MG63 (cell line): ENCODE measurements at places on chromosomes 12 and 14.
A peak's percentile ranks its signal among the peaks of the same experiment; 100 is the strongest.

- no peak for DNase-seq
These were observed 12.8 kb downstream of the TRMT5 start for GRCh38 chr14:60968099-60968498.

- no peak for DNase-seq
These were observed 25.6 kb upstream of the ARID4A start for GRCh38 chr14:58272588-58273372.

DNA sequence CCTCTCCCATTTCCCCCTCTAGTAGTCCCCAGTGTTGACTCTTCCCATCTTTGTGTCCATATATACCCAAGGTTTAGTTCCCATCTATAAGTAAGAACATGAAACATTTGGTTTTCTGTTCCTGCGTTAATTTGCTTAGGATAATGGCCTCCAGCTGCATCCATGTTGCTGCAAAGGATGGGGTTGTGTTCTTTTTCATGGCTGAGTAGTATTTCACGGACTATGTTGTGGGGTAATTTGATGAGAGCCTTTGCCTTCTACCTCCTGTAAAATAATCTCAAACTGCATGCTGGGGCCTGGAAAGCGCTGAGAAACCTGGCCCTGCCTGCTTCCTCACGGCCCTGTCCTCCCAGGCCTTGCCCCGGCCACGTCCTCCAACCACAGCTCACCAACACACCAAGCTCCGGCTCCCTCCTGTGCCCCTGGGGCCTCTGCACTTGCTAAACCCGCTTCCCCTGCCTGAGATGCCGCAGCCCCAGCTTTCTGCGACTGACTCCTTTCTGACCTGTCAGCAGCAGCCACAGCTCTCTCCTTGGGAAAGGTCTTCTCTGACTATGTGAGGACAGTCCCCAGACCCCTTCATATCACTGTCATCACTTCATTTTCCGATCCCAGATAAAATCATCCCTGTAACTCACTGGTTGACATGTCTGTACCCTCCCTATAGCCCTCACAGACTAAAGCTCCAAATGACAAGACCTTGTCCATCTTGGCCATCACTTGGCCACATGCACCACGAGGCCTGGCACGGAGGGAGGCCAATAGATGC, 19.8 kb downstream of the ITPK1 start:
- no peak for DNase-seq

GRCh38 chr14:104697892-104698583, 8.6 kb downstream of the INF2 start:
- no peak for DNase-seq

GRCh38 chr12:96285158-96285557, 91.0 kb downstream of the ELK3 start:
- no peak for DNase-seq

GRCh38 chr12:96861656-96862055, 45.4 kb upstream of the NEDD1 start:
- peak; percentile 5 for DNase-seq

- peak; percentile 63 for DNase-seq
These were observed 85.1 kb downstream of the DERA start for GRCh38 chr12:15996254-15996653.

- DNase-seq, result no peak
These were observed 26.0 kb upstream of the WSCD2 start for GRCh38 chr12:108103087-108103486.

GRCh38 chr12:3579446-3580093, 88.6 kb downstream of the PRMT8 start:
- no peak for DNase-seq

GRCh38 chr12:79557690-79558315, 133.0 kb downstream of the PAWR start:
- DNase-seq, result no peak
